ENCODE measurements at places on chromosomes 13 and 19.

- DNase-seq: peak; percentile 7
Observed at GRCh38 chr13:20828539-20829364, 55.0 kb upstream of the EEF1AKMT1 start.

- DNase-seq: no peak
Observed at GRCh38 chr13:73355134-73355533, 296.3 kb downstream of the KLF5 start.

- no peak for DNase-seq
Observed at GRCh38 chr19:18300930-18301717, 19.7 kb upstream of the JUND start.

- DNase-seq: no peak
Observed at GRCh38 chr13:95516021-95516420, 36.5 kb upstream of the CLDN10 start.

GRCh38 chr13:99472122-99472440 is 29.2 kb upstream of the TM9SF2 start:
- no peak for DNase-seq

GRCh38 chr13:94557684-94558235 is 38.2 kb downstream of the TGDS start:
- no peak for DNase-seq

DNA sequence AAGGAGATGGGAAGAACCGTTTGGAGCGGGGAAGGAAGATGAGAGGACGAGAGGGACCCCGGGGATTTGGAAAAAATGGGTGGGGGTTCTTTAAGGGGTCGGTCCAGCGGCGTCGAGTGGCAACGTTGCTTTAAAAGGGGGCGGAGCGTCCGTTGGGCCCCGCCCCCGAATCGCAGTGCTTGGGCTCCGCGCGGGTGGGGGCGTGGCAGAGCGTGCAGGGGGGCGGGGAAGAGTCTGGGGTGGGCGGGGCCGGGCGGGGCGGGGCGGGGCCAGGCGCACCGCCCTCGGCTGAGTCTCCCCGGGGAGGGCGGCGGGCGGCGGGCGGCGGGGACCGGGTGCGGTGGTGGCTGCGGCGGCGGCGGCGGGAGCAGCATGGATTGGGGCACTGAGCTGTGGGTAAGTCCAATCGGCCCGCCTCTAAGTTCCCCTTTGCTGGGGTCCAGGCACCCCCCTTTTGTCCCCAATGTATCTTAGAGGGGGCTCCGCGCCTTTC is at the start of gene TRIP10:
Gene TRIP10 (plus strand): TSS at position 291 of the 493 bp plus-strand sequence. CDS start 82 bp downstream, at position 373.
- DNase-seq: peak; percentile 75

GRCh38 chr19:47704024-47704423 is 9.2 kb upstream of the EHD2 start:
- DNase-seq: no peak

Measured in activated gamma-delta T cell treated with anti-CD3 and anti-CD28 coated beads, Interleukin-2, amount 50 U/mL, for 16 hours (primary cell).